ENCODE measurements at places on chromosomes 7 and 10. TPM values are rescaled to one million over a fixed set of nuclear protein-coding genes. Genes with fewer than 3 reads are reported as not detected.

DNA sequence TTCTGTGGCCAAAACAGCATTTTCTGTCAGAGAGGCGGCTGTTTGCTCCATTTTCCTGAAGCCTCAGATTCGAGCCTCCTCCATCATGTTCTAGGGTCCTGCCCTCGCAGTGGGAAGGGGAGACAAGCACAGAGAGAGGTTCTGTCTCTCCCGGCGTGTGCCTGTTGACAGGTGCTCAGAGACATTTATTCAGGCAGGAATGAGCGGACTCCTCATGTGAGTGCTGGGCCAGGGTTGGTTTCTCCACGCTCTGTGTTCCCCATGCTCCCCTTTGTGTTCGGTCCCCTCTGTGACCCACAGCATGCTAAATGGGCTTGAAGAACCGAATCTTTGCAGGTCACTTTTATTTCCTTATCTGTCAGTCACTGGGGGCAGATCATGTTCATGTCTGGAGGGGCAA lies 374.6 kb downstream of the GLRX3 start:
- H3K4me3 ChIP-seq: no peak overlapping the region
- no peak overlapping the region for H3K27ac ChIP-seq
- H3K27me3 ChIP-seq: no peaks in the 10 kb centered on the region
- DNase-seq: no peak

GRCh38 chr7:68425377-68425776 lies 1172.9 kb upstream of the AUTS2 start:
- H3K4me3 ChIP-seq: no peak overlapping the region
- no peak overlapping the region for H3K27ac ChIP-seq
- H3K4me1 ChIP-seq: no peaks in the 10 kb centered on the region

DNA sequence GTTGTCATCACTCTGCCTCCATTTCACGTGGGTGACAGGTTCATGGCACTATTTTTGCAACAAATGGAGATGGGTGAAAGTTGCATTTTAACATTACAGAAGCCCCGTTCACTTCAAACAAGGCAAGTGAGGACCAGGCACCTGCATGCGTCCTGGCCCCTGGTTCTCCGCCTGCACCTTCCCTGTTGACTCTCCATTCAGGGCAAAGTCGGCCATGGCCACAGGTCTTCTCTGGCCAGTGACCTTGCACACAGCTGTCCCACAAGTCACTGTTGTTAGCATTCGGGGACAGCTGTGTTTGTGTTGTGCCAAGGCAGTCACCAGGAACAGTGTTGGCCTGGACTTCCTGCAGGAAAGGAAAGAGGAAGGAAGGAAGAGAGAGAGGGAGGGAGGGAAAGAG lies 554.9 kb downstream of the TCERG1L start:
- no peak overlapping the region for H3K4me3 ChIP-seq
- H3K27ac ChIP-seq: no peak overlapping the region
- no peaks in the 10 kb centered on the region for H3K36me3 ChIP-seq
- no peaks in the 10 kb centered on the region for H3K27me3 ChIP-seq
- H3K4me1 ChIP-seq: no peaks in the 10 kb centered on the region

GRCh38 chr7:67423065-67423464 lies 426.4 kb downstream of the TYW1 start:
- no peak overlapping the region for H3K4me3 ChIP-seq
- H3K36me3 ChIP-seq: no peaks in the 10 kb centered on the region
- no peaks in the 10 kb centered on the region for H3K27me3 ChIP-seq
- no peaks in the 10 kb centered on the region for H3K4me1 ChIP-seq
- no peak for DNase-seq

DNA sequence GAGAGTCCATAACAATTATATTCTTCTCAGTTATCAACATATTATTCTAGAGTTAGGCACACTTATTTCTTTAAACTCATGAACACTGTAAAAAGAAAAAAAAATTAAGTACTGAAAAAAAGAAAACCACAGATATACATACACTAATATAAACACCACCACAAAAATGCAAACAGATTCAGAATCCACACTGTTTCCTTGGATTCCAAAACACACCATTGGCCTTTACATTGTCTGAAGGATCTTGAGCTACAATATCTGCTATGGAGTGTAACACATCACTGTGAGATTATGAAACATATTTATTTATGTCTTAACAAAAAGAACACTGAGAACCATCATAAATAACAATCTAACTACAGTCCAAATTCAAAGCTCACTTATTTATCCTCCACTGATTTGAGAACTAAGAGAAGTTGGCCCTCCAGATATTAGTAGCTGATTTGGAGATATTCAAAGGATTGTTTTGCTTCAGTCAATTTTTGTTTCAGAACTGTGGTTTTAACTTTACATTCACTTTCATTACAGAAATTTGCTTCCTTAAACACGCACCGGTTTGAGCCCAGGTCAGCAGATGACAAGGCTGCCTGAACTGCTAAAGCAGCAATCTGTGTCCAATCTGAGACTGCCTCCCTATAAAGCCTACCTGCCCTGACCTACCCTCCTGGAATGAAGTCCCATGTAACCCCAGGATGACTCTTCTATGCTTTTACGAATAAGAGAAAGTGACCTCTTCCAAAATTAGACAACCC lies 47.0 kb upstream of the CDK1 start:
- no peak overlapping the region for H3K27ac ChIP-seq
- peaks cover 18% of the 10 kb centered on the region for H3K4me1 ChIP-seq
- H3K36me3 ChIP-seq: no peaks in the 10 kb centered on the region
- no peak overlapping the region for H3K4me3 ChIP-seq
- H3K27me3 ChIP-seq: no peaks in the 10 kb centered on the region

DNA sequence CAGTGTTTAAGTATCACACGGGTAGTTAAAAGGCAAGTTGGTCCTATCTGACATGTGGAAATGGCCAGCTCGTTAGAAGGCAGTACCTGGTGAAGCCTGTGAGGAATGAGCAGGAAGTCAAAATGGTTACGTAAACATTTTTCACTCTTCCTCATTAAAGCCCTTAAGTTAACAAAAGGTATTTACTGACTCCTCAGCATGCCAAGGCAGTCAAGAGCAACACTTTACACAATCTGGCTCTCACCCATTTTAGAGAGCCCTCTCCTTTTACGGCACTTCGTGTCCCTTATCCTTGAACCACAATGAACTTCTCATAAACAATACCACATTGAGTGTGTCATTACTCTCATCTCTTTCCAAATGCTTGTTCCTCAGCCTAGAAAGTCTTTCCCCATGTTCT lies 11.0 kb upstream of the RSBN1L start:
- H3K4me3 ChIP-seq: no peak overlapping the region
- no peaks in the 10 kb centered on the region for H3K27me3 ChIP-seq
- no peak overlapping the region for H3K27ac ChIP-seq
- DNase-seq: no peak

Gene EVX1
- 2.5 TPM for total RNA-seq

Gene CHCHD3
- total RNA-seq: 50.6 TPM

Gene SHTN1
- 7.4 TPM for total RNA-seq

Gene PTPN20
- total RNA-seq: 1.5 TPM

All from vagina (tissue), 2 donors.